ENCODE measurements at places on chromosomes 6 and 20.

- no peak for DNase-seq
These were observed 677.4 kb upstream of the CITED2 start for GRCh38 chr6:140051521-140052512.

GRCh38 chr6:100177956-100178355 is 183.9 kb upstream of the MCHR2 start:
- DNase-seq = no peak

- DNase-seq = no peak
These were observed 220.7 kb upstream of the THBS2 start for GRCh38 chr6:169474362-169474761.

GRCh38 chr20:7853493-7853892 is 86.8 kb downstream of the HAO1 start:
- DNase-seq = no peak

GRCh38 chr6:845566-845965 is 152.6 kb upstream of the EXOC2 start:
- DNase-seq = no peak

DNA sequence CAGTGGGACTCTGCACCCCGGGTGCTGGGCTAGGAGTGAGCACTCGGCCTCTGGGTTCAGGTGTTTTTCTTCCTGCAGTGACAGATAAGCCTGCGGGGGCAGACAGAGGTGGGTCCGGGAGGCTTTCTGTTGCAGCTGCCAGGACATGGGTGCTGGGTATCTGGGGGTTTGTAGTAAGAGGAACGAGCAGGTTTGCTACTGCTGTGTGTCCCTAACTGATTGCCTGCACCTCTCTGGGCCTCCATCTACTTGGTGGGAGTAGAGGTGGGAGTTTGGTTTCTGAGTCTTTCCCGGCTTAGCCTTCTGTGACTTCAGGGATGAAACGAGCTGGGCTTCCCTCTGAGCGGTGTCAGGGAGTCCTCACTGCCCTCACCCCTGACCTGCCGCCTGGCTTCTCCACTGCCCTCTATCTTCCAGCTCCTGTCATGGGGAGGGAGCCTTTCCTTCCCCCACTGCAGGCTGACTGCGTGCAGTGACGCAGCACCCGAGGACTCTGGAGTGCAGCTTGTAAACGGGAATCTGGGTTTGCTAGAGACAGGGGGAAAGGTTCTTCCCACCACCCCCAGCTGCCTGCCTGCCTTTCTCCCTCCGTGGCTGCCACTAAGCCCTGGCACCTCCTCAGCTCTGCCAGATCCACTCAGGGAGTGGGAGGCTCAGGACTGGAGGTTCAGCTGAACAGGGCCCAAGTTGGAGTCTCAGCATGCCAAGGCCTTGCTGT is 6.7 kb downstream of the DLGAP4 start:
- no peak for DNase-seq

DNA sequence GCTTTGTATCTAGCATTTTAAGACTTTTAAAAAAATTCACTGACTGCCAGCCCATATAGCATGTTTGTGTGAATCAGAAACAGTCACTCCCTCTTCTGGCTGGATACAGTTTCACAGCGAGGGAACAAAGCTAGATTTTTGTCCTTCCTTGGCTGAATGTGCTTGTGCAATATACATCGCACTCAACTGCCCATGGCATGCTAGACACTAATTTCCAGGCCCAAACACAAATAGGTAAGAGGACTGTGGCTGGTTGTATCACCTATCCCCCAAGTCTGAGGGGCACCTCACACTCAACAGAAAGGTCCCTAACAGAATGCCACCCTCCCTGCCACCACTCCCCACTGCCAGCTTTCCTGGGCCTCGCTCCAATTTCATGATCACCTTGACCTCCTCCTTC is 16.2 kb upstream of the BLCAP start:
- DNase-seq = no peak

DNA sequence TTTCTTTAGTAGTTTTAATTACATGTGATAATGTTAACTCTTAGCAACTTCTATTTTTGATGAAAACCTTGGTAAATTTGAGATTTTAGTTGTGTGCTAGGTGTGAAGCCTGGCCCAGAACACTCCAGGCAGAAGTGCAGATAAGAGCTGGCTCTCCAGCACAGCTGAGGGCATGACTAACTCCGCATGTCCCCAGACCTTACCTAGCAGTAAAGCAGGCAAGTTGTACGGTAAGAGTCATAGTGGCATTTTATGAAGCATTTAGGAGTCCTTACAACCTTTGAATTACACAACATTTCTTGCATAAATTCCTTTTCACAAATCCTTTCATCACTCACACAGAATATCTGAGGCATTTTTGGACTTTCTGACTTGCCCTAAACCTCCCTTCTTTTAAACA is 67.2 kb downstream of the OPRM1 start:
- DNase-seq = no peak

- peak; percentile 69 for DNase-seq
These were observed 2.8 kb upstream of the RNASET2 start for GRCh38 chr6:166958926-166959861.

- DNase-seq = no peak
These were observed 9.1 kb upstream of the SNX9 start for GRCh38 chr6:157813750-157814455.

DNA sequence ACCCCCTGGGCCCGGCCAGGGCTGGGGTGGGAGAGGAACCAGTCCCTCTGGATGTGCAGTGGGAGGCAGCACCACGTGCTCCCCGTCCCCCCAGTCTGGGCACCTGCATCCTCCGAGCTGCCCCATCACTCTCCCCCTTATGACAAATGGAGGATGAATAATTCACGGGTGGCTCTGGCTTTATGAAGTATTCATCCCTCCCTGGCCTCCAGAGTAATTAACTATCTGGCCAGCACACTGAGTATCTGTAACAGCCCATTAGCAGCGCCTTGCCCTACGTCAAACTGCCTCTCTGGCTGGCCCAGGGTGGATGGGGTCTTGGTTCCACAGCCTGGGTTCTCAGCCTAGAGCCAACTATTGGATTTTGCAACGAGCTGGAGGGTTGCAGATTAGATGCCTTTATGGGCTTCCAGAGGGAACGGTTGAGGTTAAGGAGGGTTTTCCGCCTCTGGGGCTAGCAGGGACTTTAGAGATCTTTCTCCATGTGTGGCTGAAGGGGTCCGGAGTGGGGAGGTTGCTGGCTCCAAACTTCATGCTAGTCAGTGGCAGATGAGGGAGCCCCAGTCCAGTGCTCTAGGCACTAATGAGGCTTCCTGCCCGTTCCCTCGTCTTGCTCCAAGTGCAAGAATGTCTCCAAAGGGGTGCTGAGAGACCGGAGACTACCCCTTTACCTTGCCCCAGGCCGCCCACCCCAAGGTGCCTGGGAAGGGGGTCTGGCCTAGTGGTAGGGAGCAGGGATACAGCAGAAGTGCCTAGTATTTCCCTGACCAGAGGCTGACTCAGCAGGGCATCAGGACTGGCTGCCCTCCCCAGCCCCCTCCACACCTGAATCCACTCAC is 53.5 kb upstream of the MLN start:
- no peak for DNase-seq

DNA sequence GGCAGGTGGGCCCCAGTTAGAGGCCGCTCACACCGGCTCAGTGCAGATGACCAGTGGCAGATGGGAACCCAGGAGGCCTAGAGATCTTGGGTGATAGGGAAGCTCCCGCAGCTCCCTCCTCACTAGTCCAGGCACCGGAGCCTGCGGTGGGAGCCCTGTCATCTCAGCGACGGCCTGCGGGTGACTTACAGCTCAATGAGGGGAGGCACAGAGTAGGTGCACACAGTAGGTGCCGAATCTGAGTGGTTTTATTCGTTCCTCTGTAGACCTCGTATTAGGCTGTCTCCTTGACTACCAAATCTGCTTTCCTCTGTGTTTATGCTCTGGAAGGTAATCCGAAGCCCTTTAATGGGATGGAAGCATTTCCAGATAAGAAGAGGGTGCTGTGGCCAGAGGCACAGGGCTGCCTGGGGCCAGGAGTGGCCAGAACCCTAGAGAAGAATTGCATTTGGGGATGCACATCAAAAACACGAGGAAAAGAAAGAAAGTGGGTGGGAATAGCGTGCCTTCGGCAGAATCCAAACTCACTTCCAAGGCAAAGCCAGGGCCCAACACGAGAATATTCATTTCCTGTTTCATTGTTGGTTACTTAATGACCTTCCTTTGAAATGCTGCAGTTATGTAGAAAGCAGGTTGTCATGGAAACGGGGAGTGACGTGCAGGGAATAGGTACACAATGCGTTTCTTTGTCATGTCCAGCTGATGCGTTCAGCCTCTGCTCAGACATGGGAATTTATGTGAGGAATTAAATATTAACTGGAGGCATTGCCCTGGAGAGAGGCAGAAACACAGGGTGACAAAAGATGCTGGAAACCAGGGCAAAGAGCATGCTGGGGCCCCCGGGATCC is 24.7 kb downstream of the MYT1 start:
- DNase-seq = no peak

DNA sequence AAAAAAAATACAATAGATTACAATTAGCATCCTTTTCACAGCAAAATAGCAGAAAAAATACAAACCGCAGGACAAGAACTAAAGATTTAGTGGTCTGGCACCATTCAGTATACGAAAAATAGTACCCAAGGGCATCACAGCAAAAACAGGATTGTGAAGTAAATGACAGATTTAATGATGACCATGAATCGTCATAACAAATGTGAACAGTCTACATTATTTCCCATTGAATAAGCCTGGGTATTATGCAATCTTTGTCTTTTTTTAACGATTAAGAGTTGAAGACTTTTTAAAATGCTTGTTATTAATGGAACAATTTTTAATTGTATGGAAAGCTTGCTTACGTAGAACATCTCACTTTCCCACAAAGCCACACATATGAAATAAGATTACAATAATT is 432.8 kb downstream of the PKHD1 start:
- no peak for DNase-seq

DNA sequence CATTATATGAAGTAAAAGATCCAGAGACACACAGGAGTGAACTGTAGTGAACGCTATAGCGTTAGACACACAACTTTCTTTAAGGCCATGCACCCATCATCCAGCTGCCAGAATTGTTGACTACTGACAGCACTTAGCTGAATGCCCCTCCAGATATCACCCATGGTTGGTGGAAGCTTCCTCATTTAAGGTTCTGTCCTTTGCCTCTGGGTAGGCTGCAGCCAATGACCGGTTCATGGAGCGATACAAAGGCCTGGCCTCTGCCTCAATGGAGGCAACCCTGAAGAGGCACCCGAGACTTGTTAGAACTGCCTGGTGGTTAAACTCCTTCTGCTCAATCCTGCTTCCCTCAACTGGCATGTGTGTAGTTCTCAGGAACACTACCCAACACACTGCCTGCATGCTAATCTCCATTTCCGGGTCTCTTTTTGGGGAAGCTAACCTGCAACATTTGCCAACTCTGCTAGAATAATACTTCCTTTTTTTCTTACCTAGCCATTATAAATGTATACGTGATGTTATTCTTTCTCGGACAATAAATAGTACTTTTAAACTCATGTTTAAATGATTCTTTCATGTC is 49.8 kb upstream of the THEMIS start:
- no peak for DNase-seq

- no peak for DNase-seq
These were observed 32.7 kb downstream of the CYP24A1 start for GRCh38 chr20:54140927-54141566.

DNA sequence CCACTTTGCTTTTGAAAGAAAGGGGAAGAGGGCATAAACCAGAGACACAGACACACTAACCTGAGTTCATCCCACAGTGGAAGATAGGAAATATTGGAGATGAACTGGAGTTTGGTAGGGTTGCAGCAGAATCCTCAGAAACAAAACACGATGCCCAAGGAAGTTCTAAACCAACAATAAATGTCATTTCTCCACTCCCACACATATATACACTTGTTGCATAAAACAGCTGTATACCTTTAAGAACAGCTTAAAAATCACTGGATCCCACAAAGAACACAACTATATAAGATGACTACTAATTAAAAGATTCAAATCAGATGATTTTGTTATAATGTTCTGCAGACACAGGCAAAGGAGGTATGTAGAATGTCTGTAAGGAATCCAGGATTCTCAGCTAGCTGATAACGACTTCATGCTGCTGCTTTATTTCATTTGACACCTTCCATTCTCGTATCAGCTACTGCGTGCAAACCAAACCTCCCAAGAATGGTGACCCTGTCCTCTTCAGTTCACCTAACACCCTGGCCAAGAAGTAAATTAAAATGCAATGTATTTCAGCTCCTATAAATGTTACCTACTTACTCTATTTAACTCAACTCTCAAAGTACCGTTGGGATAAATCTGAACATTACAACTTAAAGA is 14.3 kb downstream of the KIF13A start:
- no peak for DNase-seq

- peak; percentile 10 for DNase-seq
These were observed 100.8 kb downstream of the MOXD1 start for GRCh38 chr6:132300323-132300949.

GRCh38 chr6:53894091-53894490 is 99.3 kb downstream of the LRRC1 start:
- peak; percentile 15 for DNase-seq

DNA sequence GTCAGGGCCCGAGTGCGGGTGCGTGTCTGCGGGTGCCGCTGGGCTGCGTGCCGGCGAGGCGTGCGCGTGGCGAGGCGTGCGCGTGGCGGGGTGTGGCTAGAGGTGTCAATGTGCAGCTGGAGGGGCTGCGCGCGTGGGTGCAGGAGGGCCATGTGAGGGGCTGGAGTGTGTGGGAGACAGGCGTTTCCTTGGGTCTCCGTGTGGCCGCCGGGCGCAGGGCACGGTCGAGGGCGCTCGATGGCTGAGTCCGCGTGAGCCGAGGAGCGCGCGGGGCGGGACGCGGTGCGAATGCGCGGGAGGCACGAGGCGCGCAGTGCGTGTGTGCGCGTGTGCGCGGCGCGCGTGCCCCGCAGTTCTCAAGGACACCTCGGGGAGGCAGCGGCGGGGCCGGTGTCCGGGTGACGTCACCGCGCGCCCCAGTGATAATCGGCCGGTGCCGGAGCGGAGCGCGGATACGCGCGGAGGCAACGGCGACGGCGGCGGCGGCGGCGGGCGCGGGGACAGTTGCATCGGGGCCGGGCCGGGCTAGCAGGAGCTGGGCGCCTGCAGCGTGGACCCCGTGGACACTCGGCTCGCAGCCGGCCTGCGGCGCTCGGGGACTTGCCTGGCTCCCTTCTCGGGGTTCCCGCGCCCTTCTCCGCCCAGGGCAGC is 38.7 kb downstream of the YTHDF1 start:
- no peak for DNase-seq

GRCh38 chr6:117829594-117830319 is 77.3 kb upstream of the SLC35F1 start:
- DNase-seq = no peak

DNA sequence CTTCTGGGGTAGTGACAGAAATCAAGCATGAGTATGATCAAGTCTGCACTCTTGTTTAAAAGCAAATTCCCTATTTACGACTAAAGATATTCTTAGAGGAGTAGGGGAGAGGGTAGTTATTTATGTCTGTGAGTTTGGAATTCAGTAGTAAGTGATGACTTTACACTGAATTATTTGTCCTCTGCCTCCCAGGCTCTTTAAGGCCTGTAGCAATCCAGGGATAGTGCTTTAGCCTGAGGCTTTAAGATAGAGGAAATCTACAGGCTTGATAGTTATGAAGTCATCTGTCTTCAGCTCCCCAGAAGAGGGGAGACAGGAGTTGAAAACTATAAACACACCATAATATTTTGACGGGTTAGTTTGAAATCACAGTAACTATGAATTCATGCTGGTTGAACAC is 664.5 kb downstream of the EPM2A start:
- no peak for DNase-seq

GRCh38 chr6:41780551-41781365 is at the start of gene PRICKLE4:
TSS of gene PRICKLE4 (plus strand) at chr6:41780782. CDS start at chr6:41783474, 2,692 bp downstream.
- DNase-seq = no peak

Measured in CD4-positive, alpha-beta T cell treated with Interleukin-2 at 100 ng/mL for 4 hours (primary cell).